ENCODE measurements at places on chromosomes 13 and 19. TPM values are rescaled to one million over a fixed set of nuclear protein-coding genes. Genes with fewer than 3 reads are reported as not detected.

DNA sequence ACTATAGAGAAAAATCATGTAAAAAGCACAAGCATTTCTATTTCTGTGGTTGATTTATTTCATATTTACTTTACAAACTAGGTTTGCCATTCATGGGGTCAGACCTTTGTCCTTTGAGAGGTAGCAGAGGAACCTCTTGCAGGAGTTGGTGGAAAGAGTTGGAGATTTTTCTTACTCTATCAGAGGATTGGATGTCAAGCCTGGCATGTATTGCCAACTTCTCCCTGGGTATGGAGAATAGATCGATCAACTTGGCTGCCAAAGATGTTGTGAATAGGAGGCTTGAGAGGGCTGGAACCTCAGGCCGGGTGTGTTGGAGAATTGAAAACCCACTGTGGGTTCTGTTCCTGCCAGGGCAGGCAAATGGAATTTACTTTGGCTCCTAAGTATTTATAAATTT is 81.2 kb downstream of the WDFY2 start:
- no peaks in the 10 kb centered on the region for H3K27me3 ChIP-seq
- peaks cover 4% of the 10 kb centered on the region for H3K36me3 ChIP-seq
- DNase-seq = no peak
- peaks cover 14% of the 10 kb centered on the region for H3K4me1 ChIP-seq

DNA sequence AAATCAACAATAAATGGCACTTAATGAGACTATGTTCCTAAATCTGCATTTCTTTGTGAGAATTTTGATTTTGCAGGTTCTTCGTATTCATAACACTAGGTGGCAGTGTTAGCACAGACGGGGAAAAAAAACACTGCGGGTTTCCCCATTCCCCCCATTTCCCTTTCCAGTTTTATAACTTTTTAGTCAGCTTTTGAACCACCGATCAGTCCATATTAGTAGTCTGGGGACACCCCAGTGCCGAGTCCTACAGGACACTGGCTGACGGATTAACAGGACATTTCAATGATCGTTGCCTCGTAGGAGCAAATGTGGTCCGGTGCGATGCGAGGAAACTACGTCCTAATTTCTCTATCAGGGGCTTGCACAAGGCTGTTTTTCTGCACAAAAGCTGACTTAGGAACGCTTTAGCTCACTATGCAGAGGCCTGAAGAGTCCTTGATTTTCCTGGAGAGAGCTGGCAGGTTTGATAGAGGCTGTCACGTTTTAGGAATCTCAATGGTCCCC is 234.3 kb downstream of the LMO7 start:
- peak overlapping the region; percentile 54 for H3K4me3 ChIP-seq
- peaks cover 2% of the 10 kb centered on the region for H3K27me3 ChIP-seq
- no peaks in the 10 kb centered on the region for H3K36me3 ChIP-seq
- peak; percentile 15 for DNase-seq
- peaks cover 20% of the 10 kb centered on the region for H3K4me1 ChIP-seq
- H3K27ac ChIP-seq = no peak overlapping the region

DNA sequence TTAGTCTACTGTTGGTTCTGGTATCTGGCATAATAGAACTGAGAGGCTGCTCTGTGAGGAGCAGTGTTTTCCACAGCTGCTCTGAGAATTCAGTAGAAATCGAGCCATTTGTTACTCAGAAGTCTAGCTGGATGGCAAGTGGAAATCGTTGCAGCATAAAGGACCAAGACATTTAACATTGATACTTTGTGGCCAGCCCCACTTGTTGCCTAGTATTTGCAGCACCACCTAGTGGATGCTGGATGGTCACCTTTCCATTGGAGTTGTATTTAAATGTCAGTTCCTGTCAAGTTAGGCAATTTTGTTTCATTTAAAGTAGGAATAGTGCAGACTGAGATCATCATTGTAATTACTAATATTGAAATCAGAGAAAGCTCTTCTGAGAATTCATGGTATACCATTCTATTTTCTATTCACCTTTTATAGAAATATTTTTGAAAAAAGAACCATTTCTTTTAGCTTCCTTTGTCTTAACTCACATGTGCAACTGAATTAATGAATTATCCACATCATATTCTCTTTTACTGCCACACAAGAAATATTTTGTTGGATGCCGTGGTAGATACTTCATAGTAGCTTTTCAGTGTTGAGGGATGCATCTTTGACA is 64.6 kb downstream of the PDS5B start:
- peaks cover 22% of the 10 kb centered on the region for H3K36me3 ChIP-seq
- H3K4me1 ChIP-seq = peaks cover 46% of the 10 kb centered on the region
- DNase-seq = peak; percentile 78
- no peaks in the 10 kb centered on the region for H3K27me3 ChIP-seq
- no peak overlapping the region for H3K4me3 ChIP-seq

DNA sequence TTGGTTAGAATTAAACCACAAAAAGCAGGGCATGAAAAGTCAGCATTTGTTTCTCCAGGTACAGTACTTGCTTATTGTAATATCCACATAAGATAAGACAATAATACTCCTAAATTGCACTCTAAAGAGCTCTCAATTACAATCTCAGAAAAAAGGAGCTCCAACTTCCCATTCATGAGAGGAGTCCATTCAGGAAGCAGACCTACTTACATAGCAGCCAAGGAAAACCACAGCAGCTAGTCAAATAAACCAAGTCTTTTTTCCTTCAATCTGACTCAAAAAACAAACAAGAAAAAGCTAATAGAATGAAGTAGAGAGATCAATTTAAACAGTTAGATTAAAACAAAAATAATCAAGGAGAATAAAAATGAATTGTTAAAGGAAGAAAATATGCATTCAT is 885.2 kb upstream of the SLITRK6 start:
- no peaks in the 10 kb centered on the region for H3K36me3 ChIP-seq
- no peak for DNase-seq
- no peaks in the 10 kb centered on the region for H3K4me1 ChIP-seq
- H3K27ac ChIP-seq = no peak overlapping the region

- no peak overlapping the region for H3K27ac ChIP-seq
- no peaks in the 10 kb centered on the region for H3K27me3 ChIP-seq
- H3K4me1 ChIP-seq = peaks cover 23% of the 10 kb centered on the region
- no peak overlapping the region for H3K4me3 ChIP-seq
- peaks cover 13% of the 10 kb centered on the region for H3K36me3 ChIP-seq
Observed at GRCh38 chr19:19061506-19061905, 2.3 kb upstream of the SLC25A42 start.

- no peaks in the 10 kb centered on the region for H3K4me1 ChIP-seq
- no peaks in the 10 kb centered on the region for H3K36me3 ChIP-seq
- no peak overlapping the region for H3K4me3 ChIP-seq
- no peak overlapping the region for H3K27ac ChIP-seq
- H3K27me3 ChIP-seq = peaks cover 3% of the 10 kb centered on the region
- DNase-seq = no peak
Observed at GRCh38 chr13:73556902-73557301, 498.1 kb downstream of the KLF5 start.

- no peak for DNase-seq
- no peaks in the 10 kb centered on the region for H3K36me3 ChIP-seq
- H3K4me1 ChIP-seq = peaks cover 17% of the 10 kb centered on the region
- no peak within 1 kb of the TSS for H3K27ac ChIP-seq
- H3K4me3 ChIP-seq = peak within 1 kb of the TSS; percentile 58
Observed at GRCh38 chr19:3029065-3029923, at the start of gene TLE2. TLE2 (minus strand) TSS chr19:3029280; CDS start chr19:3028904, 376 bp downstream.

DNA sequence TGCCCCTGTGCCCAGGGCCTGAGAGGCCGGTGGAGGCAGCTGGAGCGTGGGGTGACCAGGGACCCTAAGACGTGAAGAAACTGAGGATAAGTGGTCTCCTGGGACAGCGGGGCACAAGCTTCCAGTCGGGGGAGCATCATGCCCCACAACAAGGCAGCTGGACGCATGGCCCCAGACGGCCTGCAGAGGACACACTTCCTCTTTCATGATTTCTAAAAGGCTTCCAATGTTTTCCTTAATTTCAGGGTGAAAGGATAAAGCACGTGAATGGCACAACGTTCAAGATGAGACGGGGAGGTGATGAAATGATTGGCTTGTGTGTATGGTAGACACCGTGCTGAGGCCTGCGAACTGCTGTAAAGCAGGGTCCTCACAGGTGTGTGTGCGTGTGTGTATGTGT is 20.2 kb upstream of the MYDGF start:
- peaks cover 28% of the 10 kb centered on the region for H3K36me3 ChIP-seq
- H3K27me3 ChIP-seq = no peaks in the 10 kb centered on the region
- DNase-seq = no peak
- H3K4me3 ChIP-seq = no peak overlapping the region
- H3K4me1 ChIP-seq = no peaks in the 10 kb centered on the region
- H3K27ac ChIP-seq = no peak overlapping the region

- no peak for DNase-seq
- no peak overlapping the region for H3K27ac ChIP-seq
- H3K27me3 ChIP-seq = peaks cover 1% of the 10 kb centered on the region
- no peak overlapping the region for H3K4me3 ChIP-seq
Observed at GRCh38 chr19:30385666-30386065, 13.5 kb downstream of the ZNF536 start.

DNA sequence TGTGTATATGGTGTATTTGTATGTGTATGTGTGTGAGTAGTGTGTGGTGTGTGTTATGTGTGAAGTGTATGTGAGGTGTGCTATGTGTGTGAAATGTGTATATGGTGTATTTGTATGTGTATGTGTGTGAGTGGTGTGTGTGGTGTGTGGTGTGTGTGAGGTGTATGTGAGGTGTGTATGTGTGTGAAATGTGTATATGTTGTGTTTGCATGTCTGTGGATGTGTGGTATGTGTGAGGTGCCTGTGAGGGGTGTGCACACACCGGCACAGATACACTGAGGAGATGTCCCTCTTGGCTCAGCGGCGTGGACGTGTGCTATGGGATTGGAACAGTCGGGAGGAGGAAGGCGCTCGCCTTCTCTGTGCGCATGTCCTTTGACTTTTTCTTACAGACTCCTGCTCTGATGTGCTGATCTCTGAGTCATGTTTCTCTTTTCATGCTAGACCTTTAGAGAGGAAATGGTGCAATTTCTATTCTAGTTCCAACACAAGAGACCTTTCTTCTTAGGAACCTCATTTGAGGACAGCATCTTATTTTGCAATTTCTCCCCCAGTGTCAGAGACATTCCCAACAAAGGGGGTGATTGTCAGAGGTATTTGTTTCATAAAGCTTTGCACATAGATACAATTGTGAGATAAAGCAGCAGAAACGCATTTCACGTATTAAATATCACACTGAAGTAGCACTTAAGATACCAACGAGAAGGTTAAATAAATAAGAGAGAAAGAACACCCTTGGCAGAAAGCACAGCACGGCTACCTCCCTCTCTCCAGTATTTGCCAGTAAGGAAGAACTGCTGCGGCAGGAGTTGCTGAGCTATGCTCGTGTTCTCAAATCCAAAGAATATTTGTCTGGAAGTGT is 11.3 kb upstream of the TNFRSF19 start:
- peaks cover 15% of the 10 kb centered on the region for H3K27me3 ChIP-seq
- H3K27ac ChIP-seq = no peak overlapping the region
- H3K4me1 ChIP-seq = no peaks in the 10 kb centered on the region
- H3K4me3 ChIP-seq = no peak overlapping the region

DNA sequence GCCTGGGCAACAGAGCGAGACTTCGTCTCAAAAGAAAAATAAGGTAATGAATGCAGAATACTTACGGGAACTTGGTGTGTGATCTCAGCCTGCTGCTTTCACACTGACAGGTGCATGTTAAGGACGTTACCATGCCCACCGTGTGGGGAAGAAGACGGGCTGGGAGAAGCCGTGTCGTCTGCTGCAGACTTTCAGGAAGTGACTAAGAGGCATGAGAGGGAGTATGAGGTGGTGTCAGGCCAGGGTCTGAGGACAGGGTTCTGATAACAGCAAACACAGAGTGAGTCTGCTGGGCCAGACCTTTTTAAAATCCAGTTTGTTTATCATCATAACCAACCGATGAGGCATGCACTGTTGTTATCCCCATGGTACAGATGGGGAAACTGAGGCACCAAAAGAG is 13.6 kb upstream of the GALP start:
- H3K36me3 ChIP-seq = peaks cover 14% of the 10 kb centered on the region
- H3K27ac ChIP-seq = no peak overlapping the region
- H3K4me3 ChIP-seq = no peak overlapping the region
- H3K27me3 ChIP-seq = peaks cover 5% of the 10 kb centered on the region
- peaks cover 7% of the 10 kb centered on the region for H3K4me1 ChIP-seq

- peaks cover 6% of the 10 kb centered on the region for H3K27me3 ChIP-seq
- DNase-seq = no peak
- peaks cover 54% of the 10 kb centered on the region for H3K4me1 ChIP-seq
- peak overlapping the region; percentile 16 for H3K27ac ChIP-seq
- H3K4me3 ChIP-seq = no peak overlapping the region
Observed at GRCh38 chr19:41529484-41530183, 46.3 kb upstream of the CEACAM21 start.

DNA sequence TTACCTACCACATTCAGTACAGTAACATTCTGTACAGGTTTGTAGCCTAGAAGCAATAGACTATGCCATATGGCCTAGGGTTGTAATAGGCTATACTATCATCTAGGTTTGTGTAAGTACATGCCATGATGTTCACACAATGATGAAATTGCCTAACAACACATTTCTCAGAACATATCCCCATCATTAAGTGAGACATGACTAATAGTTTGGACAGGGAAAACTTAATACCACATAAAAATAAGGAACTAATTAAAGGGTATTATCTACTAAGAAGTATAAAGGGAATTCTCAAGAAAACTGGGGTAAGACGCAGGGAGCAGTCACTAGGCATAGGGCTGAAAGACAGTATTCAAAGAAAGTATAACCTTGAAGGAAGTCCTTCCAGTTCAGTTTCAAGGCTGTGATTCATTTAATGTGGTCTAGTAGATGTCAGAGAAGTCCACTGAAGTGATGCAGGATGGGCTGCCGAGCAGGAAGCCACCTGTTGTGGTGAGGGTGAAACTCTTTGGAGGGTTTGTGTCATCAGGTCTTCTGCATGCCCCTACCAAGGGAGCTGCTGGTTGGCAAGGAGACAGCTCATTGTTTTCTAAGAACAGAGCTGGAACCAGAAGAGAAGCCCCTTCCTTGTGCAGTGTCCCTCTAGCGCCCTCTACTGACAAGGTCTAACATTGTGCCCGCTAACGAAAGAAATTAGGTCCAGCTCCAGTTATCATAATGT is 122.9 kb downstream of the OLFM4 start:
- H3K4me1 ChIP-seq = no peaks in the 10 kb centered on the region
- peaks cover 12% of the 10 kb centered on the region for H3K27me3 ChIP-seq
- no peak overlapping the region for H3K27ac ChIP-seq
- H3K4me3 ChIP-seq = no peak overlapping the region
- DNase-seq = peak; percentile 53

GRCh38 chr13:49635599-49636433 is 7.5 kb downstream of the ARL11 start:
- H3K36me3 ChIP-seq = no peaks in the 10 kb centered on the region
- DNase-seq = peak; percentile 30
- H3K4me1 ChIP-seq = peaks cover 2% of the 10 kb centered on the region
- H3K27ac ChIP-seq = no peak overlapping the region

Gene MPV17L2
- 7.3 TPM for total RNA-seq

Gene SYNGR4
- not detected for total RNA-seq

Gene RDH8
- not detected for total RNA-seq

Gene FPR2
- total RNA-seq = not detected

Gene SWSAP1
- 1.7 TPM for total RNA-seq

Gene ZNF709
- total RNA-seq = 2.4 TPM

Gene LRRC4B
- not detected for total RNA-seq

Gene ZNF667
- not detected for total RNA-seq
